Foreskin keratinocyte (primary cell): ENCODE measurements at places on chromosomes 1 and 21. TPM values are rescaled to one million over a fixed set of nuclear protein-coding genes. Genes with fewer than 3 reads are reported as not detected.

LIPI gene
- not detected in 2 replicates for polyA plus RNA-seq

OR2L13 gene
- polyA plus RNA-seq: not detected in 2 replicates

DNA sequence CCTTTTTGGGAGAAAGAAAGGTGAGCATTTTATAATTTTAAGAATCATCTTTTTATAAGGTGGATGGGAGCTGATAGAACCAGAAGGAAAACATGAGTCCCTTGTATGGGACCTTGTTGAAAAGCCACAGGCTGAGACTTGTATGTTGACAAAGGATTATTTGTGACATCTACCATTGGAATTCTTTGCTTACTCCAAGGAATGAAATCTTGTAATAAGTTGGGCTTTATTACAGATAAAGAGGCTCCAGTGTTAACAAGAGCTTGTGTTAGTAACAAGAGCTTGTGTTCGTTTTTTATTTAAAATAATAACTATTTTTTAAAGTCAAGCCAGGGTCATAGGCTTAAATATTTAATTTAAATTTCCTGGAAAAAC is 201.1 kb upstream of the CHRM3 start:
- peak; percentile 67 for DNase-seq

DNA sequence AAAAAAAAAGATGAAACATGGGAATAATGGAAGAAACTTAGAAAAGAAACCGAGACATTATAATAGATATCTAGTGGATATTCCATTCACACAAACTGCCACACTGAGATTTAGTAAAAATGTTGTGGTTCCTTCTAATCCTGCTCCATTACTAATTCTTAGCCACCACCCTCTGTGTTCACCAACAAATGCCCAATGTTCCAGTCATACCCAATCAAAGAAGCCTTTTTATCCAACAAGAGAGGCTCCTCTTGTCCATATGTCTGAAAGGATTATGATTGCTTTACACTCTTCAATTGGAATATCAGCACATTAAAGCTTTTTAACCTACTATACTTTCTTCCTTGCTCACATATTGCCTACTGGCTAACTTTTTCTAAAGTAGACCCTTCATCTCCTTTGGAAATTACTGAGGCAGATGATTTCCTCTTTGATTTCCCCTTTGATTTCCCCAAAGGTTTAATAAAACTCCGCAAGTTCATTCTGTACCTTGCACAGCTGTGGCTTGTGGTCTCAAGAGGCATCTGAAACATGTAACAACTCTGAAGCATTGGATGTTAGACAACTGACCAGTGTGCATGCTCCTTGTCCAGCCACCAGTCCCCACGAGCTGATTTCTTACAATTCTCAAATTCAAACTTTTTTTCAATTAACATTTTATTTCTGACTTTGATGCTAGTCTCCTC is 305.6 kb upstream of the LYPLAL1 start:
- no peak for DNase-seq

DNA sequence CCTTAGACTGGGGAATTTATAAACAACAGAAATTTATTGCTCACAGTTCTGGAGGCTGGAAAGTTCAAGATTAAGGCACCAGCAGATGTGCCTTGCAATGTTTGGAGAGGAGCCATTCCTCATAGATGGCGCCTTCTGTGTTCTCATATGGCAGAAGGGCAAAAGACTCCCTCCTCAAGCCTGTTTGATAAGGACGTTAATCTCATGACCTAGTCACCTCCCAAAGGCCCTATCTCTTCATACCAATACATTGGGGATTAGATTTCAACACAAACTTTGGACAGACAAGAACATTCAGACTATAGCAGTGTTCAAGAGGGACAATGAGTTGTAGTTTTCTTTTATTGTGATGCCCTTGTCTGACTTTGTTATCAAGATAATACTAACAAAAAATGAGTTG is 34.3 kb downstream of the PSMG1 start:
- no peak for DNase-seq

PLCH2 gene
- 78.0 and 89.4 TPM in 2 replicates for polyA plus RNA-seq

LCE1B gene
- 0.54 and 0.68 TPM in 2 replicates for polyA plus RNA-seq

DNA sequence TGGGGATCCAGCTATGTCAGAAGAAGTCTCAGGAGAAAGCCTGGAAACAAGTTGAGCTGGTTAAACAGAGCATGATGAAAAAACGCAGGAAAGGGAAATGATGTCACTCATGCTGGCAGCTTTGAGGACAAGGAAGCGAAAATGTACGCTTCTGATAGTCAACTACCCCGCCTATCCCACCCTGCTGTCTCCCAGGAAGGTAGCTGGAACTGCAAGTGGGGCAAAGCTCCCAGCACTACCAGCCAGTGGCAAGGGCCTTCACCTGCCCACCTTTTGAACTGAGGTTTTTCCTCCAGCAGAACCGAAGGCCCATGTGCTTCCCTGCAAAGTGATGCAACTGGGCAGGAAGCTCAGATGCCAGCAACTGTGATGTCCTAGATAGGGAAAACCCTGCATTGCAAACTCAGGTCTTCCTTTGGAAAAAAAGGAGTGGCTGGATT is 6.3 kb upstream of the IL20 start:
- DNase-seq: no peak

DNA sequence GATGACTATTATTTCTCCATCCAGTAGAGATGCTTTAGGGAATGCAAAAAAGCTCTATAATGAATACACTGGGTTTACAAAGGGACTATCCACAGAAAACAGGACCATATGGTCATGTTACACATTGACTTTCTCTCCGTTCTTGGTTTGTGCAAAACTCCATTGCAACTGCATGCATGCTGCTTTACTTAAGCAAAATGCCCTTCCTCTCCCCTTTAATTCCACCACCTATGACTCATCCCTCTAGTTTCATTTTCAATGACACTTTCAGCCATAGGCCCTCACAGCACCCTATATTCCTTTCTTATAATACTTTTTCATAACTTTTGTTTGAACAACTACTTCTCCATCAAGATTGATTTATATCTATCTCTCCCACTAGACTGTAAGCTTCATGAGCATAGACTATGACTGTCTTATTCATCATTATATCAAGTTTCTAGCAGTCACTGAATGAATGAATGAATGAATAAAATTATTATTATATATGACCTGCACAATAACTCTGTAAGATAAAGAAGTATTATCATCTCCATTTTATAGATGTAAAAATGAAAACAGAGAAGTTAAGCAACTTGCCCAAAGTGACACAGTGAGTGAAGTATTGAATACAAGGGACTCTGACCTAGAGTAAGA is 248.9 kb downstream of the PLPP3 start:
- DNase-seq: peak; percentile 6

- DNase-seq: peak; percentile 26
Observed at GRCh38 chr21:45541221-45542039, 810 bp downstream of the SLC19A1 start.

DNA sequence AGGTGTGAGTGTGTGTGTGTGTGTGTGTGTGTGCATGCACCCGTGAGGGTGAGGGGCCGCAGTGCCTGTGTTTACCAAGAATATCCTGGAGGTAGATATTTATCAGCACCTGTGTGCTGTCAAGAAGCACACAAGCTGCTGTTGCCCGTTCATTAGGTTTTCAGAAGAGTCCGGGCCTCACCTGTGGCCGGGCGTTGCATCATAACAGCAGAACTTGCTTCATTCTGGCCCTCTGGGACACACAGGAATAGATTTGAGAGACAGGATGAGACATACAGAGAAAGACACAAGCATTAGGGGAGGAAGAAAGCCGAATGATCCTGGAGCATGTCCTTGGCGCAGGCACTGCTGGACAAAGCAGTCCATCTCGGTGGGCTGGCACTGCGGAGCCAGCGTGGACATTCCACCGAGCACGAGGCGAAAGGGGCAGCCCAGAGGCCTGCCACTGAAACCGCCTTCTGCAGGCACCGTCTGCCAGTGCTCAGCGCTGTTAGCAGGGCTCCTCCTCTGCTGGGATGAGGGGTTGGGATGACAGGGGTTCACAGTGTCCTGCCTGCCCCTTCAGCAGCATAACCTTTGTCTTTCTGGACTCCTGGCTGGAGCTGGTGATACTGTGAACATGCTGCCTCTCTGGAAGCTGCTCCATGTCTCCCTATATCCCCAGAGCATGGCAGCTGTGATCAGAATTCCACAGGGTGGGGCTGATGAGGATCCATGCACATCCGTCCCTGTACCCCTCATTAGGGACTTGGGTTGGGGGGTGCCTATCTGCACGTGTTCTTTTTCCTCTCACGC is 81.1 kb downstream of the PEX14 start:
- DNase-seq: peak; percentile 37

CD160 gene
- not detected in 2 replicates for polyA plus RNA-seq

DNA sequence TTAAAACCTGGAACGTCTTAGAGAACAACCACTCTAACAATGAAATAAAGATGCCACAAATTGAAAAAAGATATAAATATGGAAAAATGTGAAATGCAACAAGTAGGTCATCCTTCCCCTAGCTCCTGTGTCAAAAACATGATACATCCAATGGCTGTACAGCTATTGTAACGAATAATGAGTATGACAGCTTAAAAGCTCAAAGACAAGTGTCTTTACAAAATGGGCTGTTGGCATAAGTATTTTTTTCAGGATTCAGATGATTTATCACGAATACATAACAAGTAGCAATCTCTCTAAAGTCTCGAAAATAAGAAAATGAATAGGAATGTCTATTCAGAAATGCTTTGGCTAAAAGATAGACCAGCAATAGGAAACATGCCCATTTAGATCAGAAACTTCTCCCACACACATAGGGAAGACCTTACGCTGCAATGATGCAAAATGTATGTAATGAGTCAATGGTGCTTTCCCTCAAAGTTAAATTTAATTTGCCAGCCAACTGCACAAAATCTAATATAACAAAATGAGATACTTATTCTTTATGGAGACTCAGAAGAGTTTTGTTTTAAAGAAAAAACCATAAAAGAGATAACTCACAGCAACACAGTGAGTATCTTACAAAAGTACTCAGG is 8.3 kb downstream of the TGFBR3 start:
- DNase-seq: no peak

- DNase-seq: no peak
Observed at GRCh38 chr1:37593726-37594125, 2.0 kb downstream of the GNL2 start.

NPR1 gene
- not detected in 2 replicates for polyA plus RNA-seq

- no peak for DNase-seq
Observed at GRCh38 chr1:168720839-168721238, 8.2 kb downstream of the DPT start.

- no peak for DNase-seq
Observed at GRCh38 chr1:8421721-8422120, 103.8 kb downstream of the SLC45A1 start.

GRCh38 chr1:41108696-41109275 is 87.3 kb upstream of the SLFNL1 start:
- DNase-seq: no peak

GRCh38 chr1:215345766-215346165 is 221.3 kb upstream of the KCTD3 start:
- DNase-seq: no peak

- no peak for DNase-seq
Observed at GRCh38 chr21:44500111-44500510, 39.9 kb downstream of the KRTAP10-1 start.

GRCh38 chr1:158728510-158729225 is 8.1 kb upstream of the OR6K3 start:
- peak; percentile 3 for DNase-seq

AJAP1 gene
- 6.4 and 7.9 TPM in 2 replicates for polyA plus RNA-seq

DNA sequence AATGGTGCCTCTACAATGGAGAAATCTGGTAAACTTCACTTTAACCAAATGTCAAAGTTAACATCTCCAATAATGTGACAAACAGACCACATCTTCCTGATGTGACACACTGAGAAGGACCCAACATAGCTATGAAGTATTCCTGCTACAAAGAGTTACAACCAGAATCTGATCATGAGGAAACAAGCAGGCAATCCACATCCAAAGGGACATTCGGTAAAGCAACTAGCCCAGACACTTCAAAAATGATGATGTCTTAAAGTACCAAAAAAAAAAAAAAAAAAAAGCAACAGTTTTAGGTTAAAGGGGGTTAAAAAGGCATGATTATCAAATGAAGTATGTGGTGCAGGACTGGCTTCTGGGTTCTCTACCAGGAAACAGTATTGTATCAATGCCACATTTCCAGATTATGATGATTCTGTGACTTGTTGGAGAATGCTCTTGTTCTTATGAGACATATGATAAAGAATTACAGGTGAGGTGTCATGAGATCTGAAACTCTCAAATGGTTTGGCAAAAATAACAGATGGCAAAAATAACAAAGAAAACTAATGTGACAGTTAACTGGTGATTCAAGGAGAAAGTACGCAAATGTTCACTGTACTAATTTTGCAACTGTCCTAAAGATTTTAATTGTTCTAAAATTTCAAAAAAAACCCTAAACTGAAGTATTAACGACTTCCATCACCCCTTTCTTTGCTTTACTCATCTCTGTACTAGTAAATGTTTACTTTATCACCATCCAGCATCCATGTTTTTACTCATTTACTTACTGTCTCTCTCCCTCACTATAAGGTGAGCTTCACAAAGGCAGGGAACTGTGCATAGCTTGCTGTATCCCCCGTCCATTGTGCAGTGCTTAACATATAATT is 2.8 kb downstream of the CD58 start:
- no peak for DNase-seq

DNA sequence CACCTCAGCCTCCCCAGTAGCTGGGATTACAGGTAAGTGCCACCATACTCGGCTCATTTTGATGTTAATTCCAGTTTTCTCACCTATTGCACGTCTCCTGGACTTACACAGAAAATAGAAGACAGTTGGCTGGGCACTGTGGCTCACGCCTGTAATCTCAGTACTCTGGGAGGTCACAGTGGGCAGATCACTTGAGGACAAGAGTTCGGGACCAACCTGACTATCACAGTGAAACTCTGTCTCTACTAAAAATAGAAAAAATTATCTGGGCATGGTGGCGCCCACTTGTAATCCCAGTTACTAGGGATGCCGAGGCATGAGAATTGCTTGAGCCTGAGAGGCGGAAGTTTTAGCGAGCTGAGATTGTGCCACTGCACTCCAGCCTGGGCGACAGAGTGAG is 44.1 kb downstream of the DYRK1A start:
- no peak for DNase-seq

DNA sequence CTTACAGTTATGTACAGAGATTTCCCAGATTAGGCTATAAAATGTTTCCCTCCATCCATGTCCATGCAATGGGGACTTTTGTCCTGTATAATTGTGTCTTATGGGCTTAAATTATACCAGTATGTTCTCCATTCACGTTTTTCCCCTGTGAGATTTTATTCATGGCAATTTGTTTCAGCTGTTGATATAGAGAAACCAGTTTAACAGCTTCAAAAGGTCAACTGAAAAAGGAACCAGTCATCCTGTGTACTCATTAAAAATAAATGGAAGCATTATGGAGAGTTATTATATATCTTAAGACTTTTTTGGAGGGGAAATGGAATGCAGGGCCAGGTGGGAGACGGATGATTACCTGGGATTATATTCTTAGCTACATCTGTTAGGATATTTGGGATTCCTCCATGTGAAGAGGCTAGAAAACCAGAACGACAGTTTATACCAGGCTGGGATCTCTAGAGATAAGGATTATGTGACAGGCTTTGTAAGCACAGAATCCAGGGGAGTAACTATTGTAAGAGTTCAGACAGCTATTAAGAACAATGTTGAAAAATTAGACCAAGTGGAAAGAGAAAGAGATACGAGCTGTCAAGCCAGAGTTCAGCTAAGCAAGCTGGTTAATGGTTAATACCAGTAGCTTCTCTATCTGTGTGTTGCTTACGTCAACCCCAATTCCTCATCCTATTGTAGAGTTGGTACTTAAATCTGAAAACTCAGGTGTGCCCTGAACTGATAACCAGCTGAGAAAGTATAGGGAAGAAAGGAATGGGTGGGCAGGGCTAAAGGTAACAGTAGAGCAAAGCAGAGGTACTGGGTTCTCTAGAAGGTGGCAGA is 12.4 kb upstream of the ZNF697 start:
- no peak for DNase-seq

CELSR2 gene
- 7.9 and 8.1 TPM in 2 replicates for polyA plus RNA-seq

EFNA3 gene
- 4.3 and 5.0 TPM in 2 replicates for polyA plus RNA-seq
